ENCODE measurements at places on chromosomes 4 and X.
A peak's percentile ranks its signal among the peaks of the same experiment; 100 is the strongest.

- DNase-seq: peak; percentile 7
Observed at GRCh38 chrX:16002185-16002584, 121.2 kb upstream of the GRPR start.

GRCh38 chrX:70171624-70172023 lies 5.7 kb upstream of the DGAT2L6 start:
- no peak for DNase-seq

DNA sequence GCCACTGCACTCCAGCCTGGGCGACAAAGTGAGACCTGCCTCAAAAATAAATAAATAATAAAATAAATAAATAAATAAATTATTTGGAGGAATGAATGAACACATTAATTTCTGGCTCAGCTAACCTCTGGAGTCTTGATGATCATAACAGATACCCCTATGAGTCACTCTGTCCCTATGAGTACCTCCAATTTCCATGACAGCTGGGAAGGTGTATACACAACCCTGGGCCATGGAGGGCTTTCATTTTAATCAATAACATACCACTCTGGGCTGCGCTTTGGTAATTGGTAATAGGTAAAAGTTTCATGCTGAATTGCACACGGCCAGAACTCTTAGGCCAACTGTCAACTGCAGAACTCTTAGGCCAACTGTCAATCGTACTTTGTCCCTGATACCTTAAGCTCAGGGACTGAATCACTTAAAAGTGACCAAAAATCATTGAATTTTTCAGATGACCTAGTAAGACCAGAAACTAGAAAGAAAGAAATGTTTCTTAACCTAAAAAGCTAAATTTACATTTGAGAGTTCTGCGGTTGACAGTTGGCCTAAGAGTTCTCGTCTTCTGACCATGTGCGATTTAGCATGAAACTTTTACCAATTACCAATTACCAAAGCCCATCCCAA lies 112.4 kb downstream of the ATP11C start:
- no peak for DNase-seq

GRCh38 chrX:81390237-81390636 lies 188.3 kb downstream of the SH3BGRL start:
- DNase-seq: no peak

DNA sequence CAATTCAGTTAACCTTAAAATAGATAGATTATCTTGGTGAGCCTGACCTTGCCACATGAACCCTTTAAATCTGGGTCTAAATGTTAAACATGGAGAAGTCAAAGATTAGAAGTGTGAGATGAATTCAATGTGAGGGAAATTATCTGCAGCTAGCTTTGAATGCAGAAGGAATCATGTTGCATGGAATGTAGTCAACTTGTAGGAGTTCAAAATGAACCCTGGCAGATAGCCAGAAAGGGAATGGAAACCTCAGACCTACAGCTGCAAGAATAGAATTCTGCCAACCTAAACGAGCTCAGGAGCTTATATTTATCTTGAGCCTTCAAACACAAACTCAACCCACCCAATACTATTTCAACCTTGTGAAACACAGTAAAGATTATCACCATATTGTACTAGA lies 632.5 kb downstream of the KCTD8 start:
- DNase-seq: peak; percentile 63

DNA sequence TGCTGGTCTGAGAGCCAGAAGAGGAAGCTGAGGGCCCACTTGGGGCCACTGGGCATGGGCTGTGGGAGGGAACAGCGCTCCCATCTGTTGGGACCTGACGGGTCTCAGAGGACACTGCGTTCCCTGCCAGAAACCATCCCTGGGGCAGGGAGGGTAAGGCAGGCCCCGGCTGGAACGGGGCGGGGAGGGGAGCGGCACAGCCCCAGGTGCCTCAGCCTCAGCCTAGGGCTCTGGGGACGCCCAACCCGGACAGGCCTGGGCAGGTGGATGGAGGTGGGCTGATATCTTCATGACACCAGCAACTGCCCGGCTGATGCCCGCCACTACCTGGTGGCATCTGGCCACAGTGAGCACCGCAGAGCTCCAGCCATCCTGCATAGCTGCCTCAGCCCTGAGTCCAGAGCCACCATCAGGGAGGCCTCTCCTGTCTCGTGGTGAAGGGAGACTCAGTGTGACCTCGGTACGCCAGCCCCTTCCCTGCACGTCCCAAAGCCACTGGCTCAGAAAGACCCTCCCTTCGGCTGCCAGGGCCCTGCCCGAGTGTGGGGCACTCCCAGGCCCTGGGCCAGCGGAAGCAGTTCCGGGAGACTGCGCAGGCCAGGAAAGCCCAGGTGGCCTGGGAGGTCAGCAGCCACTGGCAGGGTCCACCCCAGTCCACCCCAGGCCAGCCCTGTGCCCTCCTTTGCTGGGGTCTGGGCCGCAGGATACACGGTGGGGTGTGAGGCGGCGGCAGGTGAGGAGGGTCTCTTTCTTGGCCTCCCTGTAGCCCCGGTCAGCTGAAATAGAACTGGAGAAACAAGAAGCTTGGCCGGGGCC lies 34.6 kb upstream of the FGFR3 start:
- no peak for DNase-seq

GRCh38 chrX:135340831-135341230 lies 31.6 kb downstream of the ETDC start:
- no peak for DNase-seq

- DNase-seq: no peak
Observed at GRCh38 chr4:119098306-119098705, 37.3 kb upstream of the MYOZ2 start.

GRCh38 chr4:123453061-123453680 lies 56.6 kb downstream of the SPRY1 start:
- DNase-seq: no peak

DNA sequence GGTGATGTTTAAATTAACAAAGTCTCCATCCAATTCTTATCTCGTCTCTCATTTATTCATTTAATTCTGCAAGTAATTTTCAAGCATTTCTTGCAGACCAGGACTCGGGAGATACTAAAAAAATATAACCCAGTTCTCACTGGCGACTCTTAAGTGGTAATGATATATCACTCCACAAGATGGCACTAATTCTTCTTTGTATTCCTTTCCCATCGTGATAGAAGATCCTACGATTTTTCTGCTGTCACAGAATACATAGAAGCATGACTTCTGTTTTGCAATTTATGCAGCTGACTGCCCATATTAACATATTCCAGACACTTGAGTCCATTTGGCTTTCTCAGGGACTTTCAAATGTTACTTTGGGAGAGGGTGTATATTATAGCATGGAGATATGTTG lies 64.0 kb upstream of the FGF13 start:
- DNase-seq: peak; percentile 29

DNA sequence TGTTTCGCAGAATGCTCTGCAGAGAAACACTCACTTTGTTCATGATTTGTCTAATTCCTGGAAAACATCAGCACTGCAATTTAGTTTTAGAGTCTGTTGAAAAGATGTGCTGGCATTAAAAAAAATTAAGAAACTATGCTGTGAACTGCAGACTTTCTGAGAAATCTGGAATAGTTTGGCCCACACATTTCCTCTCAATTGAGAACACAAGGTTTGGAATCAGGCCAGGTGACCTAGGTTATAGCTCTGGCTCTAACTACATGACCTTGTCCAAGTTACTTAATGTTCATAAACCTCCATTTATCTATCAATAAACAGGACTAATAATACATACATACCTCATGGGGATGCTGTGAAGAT lies 61.4 kb upstream of the ENPEP start:
- peak; percentile 9 for DNase-seq

DNA sequence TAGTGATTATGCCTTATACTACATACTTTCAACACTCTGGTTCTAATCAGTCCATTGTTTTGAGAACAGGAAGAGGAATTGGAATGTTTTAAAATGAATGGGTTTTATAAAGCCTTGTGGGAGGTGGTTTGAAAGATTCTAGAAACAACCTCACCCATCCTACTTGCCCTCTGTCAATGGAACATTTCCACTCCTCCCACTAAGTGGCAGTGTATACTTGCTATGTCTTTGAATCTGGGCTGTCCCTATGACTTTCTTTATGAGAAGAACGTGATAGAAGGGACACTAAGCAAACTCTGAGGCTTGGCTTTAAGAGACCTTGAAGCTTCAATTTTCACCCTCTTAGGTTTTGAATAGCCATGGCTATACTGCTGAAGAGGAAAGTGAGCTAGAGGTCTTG lies 611.2 kb downstream of the PPP4R3C start:
- DNase-seq: no peak

- DNase-seq: no peak
Observed at GRCh38 chrX:131621650-131622049, 77.8 kb downstream of the OR13H1 start.

DNA sequence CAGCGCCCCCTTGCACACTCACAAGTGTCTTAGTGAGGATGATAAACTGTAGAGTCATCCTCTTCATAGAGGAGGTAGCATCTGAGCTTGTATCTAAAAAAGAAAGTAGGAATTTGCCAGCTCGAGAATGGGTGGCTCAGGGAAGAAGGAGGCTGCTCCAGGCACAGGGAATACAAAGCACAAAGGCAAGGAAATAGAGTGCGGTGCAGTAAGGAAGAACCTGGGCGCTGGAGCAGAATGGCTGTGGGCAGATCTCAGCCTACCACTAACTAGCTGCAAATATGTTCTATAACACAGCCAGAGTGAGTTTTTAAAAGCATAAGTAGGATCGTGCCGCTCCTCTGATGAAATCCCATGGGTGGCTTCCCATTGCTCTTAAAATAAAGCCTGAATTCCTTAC lies 61.6 kb upstream of the MAPK10 start:
- DNase-seq: no peak

DNA sequence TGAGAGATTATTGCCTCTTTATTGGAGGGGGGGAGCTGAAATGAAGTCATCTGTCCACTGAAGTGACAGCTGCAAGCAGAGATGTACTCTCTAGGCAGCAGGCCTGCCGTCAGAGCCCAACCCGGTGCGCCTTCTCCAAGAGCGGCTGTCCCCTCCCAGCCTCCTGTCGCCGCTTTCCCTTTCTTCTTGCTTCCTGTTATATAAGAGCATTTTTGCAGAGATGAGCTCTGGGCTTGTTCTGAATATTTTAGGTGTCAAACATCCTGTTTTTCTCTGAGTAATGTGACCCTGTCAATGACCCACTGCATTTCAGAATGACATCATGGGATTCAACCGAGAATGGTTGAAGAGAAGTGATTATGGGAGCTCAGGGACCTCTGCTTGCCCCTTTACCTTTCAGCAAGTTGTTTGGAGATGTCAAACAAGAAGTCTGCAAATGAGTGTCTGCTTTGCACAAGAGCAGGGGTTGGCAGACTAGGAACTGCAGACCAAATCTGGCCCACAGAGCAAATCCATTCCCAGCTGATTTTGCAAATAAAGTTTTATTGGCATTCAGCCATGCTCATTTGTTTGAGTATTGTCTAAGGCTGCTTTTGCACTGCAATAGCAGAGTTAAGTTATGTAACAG lies 79.9 kb downstream of the SLC9A6 start:
- DNase-seq: peak; percentile 52

DNA sequence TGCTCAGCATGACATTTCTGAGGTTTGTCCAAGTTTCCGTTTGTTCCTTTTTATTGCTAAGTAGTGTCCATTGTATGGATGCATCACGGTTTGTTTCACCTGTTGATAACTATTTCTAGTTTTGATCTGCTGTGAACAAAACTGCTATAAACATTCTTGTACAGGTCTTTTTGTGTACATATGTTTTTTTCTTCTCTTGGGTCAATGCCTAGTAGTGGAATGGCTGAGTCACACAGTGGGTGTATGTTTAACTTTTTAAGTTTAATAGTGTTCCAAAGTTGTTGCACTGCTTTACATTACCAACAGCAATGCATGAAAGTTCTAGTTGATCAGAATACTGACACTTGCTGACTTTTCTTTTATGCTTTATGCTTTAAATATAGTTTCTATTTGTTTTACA lies 76.7 kb downstream of the MAOB start:
- DNase-seq: no peak

DNA sequence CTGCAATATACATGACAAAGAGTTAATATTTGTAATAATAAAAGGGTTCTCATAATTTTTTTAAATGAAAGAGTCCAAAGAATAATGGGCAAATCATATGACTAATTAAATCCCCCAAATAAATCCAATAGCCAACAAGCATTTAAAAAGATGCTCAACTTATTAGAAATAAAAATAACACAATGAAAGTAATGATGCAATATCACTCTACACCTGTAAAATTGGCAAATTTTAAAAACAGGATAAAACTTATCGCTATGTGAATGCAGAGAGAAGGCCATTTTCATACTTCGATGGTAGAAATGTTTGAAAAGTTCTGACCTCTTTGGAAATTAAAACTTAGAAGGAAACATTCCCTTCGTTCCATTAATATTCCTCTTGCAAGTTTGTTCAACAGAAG lies 1.9 kb downstream of the F8 start:
- DNase-seq: no peak

DNA sequence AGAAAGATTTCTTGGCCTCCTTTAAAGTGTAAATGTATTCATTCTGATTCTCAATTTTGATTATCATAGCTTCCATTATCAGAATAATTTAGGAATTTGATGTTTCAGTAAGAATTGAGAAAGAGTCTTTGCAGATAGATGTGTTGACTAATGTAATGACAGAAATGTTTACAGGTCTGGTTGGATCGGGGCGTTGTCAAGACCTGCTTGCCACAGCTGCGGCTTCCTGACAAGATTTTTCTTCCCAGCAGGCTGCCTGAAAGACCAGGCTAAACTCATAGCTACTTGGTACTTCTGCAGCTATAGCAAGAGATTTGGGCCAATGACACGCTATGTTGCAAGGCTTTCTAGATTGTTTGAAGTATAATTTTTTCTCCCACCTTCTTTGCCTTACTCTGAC lies 91.5 kb upstream of the ANKRD50 start:
- DNase-seq: no peak

DNA sequence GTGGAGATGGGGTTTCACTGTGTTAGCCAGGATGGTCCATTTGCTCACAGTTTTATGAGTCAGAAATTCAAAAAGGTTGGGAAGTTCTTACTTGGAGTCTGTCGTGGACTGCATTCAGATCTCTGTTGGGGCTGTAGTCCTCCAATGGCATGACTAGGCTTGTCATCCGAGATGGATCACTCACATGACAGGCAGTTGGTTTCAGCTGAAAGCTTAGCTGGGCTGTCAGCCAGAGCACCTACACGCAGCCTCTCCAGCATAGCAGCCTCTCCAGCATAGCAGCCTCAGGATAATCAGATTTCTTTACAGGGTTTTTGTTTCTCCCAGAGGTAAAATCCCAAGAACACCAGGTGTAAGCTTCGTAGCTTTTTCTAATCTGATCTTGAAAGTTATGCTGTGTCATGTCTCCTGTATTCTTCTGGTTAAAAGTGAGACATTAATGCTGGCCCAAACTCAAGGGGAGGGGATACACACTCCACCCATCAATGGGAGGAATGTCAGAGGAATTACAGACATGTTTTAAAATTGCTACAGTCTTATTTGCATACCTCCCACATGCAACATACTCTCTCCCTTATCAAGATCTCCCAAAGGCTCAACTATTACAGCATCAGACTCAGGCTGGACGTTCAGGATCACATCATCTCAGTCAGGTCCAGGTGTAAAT lies 31.6 kb upstream of the SOD3 start:
- DNase-seq: peak; percentile 45

All from cardiac muscle cell (in vitro differentiated cells and primary cell).